ENCODE measurements at places on chromosomes 7 and 10.

DNA sequence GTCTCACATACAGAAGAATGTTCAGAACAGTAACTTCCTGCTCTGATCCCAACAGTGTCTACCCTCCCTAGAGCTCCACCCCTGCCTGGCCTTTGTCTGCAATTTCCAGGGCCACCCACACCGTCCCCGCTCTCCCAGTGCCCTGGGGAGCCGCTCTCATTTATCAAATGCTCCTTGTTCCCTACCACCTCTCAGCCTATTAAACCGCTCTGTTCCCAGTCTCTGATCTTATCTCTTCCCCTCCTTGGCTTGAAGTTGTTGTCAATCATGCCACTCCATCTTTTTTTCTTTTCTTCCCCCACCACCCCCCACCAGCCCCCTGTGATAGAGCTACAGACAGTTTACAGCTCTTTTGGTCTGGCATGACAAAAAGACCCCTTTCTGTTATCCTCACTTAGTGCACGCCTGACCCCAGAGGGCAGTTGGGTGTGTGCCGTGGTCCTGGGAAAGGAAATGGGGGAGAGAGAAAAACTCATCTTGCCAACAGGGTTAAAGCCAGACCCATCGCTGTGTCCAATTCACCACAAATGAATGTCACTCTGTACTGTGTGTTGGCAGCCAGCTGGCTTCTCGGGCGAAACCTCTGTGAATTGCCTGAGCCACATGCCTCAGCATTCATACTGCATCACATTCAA is 28.8 kb upstream of the HECTD2 start:
- DNase-seq, result peak; percentile 11

- no peak for DNase-seq
Measured at GRCh38 chr10:100104300-100104699, 22.6 kb upstream of the CPN1 start.

- DNase-seq, result no peak
Measured at GRCh38 chr7:141158561-141158960, 84.7 kb downstream of the TMEM178B start.

- no peak for DNase-seq
Measured at GRCh38 chr7:105618016-105618296, 36.7 kb upstream of the EFCAB10 start.

DNA sequence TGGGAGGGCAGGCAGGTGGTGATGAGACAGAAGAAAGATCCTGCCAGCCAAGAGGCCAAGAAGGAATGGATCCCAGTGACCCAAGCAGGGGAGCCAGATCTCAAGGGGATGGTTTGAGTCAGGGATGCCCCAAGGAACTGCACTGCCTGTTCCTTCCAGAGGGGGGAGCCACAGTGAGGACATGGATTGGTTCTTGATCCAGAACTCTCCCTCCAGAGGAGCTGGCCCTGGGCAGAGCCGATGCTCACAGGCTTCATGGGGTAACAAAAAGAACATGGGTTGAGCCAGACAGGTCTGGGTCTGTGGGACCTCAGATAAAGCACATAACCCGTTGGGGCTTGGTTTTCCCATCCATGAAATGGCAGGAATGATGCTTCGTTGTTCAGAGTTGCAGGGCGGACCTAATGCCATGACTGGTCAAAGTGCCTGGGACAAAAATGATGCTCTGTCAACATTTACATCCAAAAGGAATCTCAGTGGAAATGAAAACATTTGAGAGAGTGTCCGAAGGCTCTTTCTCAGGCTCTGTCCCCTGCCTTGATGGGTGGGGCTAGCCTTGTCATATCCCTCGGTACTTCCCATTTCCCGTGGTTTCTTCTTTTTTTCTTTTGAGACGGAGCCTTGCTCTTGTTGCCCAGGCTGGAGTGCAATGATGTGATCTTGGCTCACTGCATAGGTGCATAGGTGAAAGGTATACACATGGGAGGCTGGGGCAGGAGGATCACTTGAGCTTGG is 4.7 kb upstream of the DENND2A start:
- DNase-seq, result no peak
